ENCODE measurements at places on chromosomes 11 and 22.

- no peak for DNase-seq
Observed at GRCh38 chr11:66856496-66857233, at the start of gene LRFN4. Gene LRFN4, plus strand, starts transcription at chr11:66857064. Its CDS starts 681 bp downstream, at chr11:66857745.

GRCh38 chr22:49099496-49100124 is 728.1 kb downstream of the BRD1 start:
- no peak for DNase-seq

DNA sequence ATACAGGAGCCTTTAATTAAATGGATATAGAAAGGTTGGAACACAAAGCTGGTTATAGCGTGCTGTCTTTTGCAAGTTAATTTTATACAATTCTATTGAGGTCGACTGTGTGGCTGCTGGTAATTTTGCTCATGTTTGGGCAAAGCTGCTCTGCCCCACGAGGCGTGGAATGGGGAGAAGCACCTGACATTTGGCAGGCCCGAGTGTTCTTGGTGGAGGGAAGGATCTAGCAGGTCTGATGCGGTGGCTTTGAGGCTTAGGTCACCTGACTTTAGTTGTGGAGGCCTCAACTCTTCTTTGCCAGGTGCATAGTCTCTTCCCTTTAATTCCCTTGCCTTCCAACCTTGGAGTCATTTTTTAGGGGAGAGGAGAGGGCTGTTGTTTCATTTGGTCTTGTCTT is 97.3 kb downstream of the ZBTB16 start:
- no peak for DNase-seq

GRCh38 chr11:99718291-99718690 is 697.5 kb downstream of the CNTN5 start:
- no peak for DNase-seq

- DNase-seq = no peak
Observed at GRCh38 chr11:15851051-15851498, 505.3 kb downstream of the SOX6 start.

GRCh38 chr11:64892411-64892831 is 14.0 kb upstream of the EHD1 start:
- no peak for DNase-seq
